Kidney (tissue), 22 donors: ENCODE measurements at places on chromosomes 3 and 15. TPM values are rescaled to one million over a fixed set of nuclear protein-coding genes. Genes with fewer than 3 reads are reported as not detected.

- peak; percentile 47 for DNase-seq
Measured at GRCh38 chr3:96619475-96619874, 194.9 kb upstream of the EPHA6 start.

GRCh38 chr3:144114767-144115166, 143.1 kb downstream of the DIPK2A start:
- no peak for DNase-seq

The NR2F2 gene
- polyA plus RNA-seq: 42.5 TPM

GRCh38 chr15:78841891-78842290, 30.6 kb upstream of the ADAMTS7 start:
- no peak for DNase-seq

GRCh38 chr3:123759871-123760270, 124.3 kb downstream of the MYLK start:
- DNase-seq: no peak

The UROC1 gene
- polyA plus RNA-seq: not detected

DNA sequence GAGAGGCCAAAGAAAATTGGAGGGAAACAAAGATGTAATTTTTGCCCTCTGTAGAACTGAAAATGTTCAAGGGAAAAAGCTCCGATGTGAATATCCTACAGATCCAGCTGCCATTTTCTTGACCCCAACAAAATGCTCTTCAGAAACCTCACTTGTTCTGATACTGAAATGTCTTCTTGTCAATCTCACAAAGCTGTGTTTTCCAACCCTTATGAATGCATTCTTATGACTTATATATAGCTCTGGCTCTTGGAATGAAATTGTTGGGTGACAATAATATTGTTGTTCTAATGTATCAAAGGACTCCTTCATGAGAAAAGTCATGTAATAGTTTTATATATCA, 157.1 kb upstream of the TGFBR2 start:
- no peak for DNase-seq

DNA sequence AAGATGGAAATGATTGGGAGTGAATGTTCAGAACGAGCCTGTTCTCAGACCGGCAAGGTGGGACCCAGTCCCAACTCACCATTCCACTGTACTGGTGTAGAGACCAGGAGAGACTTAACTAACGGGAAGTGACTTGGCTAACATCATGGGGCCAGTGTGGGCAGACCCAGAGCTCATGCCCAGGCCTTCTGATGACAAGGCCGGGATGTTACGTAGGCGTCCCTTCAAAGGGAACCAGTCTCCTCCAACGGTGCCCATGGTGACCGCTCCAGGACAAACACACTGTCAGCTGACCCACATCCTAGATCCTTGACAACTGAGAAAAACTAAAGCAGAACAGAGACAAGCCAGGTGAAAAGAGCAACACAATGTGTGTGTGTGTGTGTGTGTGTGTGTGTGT, 128.4 kb upstream of the HACD2 start:
- DNase-seq: no peak

DNA sequence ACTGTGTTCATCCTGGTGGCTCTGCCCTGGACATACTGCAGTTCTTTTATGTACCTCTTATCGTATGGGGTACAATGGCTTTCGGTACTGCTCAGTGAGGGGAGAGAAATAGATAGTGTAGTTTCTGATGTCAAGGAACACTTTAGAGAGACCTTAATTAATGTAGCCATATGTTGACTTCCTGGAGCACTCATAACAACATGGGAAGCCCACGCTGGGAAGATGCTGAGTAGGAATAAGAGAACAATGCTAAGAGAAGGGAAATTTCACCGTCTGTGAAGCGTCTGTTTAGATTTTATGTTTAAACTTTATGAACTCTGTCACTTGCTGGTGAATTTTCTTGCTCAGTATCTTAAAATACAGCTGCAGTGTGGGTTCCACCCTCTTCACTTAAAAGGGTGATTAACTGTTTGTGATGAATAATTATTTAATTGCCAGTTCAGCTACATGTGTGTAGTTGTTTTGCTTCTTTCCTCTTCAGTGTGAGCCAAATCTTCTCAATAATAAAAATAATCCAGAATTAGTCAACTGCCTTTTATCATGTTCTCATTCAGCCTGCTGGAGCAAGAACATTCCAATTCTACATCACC, 373.1 kb upstream of the TPRG1 start:
- DNase-seq: no peak

- DNase-seq: peak; percentile 13
Measured at GRCh38 chr3:7977245-7978086, 524.2 kb upstream of the LMCD1 start.

DNA sequence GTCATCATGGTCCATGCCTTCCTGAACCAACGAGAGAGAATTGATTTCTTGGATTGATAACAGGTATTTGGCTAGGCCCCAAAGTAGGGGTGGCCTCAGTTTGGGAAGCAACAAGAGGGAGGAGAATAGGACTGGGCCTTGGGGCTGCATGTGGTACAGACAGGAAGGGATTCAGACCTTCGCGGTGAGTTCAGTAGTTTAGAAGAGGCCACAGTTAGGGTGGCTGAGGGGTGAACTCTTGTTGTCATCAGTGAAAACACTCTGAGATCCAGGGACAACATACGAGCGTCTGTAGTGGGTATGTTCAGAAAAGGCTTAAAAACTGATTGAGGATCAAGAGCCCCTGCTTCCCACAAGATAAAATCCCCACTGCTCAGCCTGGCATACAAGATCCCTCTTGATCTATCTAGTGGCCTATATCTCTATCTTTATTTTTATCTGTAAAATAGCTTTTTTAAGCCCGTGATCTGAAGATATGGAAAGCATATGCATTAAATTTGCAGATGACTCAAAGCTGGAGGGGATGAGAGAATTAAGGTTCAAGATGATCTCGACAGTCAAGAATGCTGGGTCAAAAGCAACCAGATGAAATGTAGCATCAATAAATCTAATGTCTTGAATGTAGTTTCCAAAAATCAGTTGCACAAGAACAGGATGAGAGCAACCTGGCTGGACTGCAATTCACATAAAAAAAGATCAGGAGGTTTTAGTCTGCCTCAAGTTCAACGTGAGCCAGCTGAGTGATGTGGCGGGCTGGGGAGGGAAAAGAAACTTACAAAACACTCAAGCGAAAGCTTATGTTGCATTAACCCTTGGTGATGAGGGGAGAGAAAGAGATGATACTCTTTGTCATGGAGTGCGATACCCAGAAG, 221.1 kb upstream of the TLE3 start:
- no peak for DNase-seq

GRCh38 chr3:10883478-10884234, 67.6 kb downstream of the SLC6A11 start:
- DNase-seq: peak; percentile 7

GRCh38 chr3:95272781-95273180, 1209.9 kb downstream of the NSUN3 start:
- DNase-seq: no peak

GRCh38 chr15:86300390-86301125, 220.9 kb downstream of the AGBL1 start:
- DNase-seq: no peak

GRCh38 chr15:49063402-49064280, 17.4 kb upstream of the SECISBP2L start:
- DNase-seq: no peak

DNA sequence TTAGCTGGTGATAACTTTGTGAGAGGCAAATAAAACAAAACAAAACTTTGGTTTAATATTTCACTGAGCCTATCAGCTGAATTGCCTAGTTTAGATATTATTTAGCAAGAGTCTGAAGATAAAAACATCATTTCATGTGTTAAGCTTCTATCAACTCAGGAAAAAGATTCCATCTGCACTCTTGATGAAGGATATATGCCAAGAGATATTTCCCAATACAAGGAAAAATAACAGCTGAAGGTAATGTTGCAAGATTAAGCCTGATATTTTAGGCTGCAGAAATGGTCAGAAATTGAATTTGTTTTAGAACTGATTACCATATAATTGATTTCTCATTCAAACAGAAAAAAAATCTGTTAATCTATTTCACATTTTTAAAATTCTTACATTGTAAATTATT, 77.2 kb upstream of the SLITRK3 start:
- no peak for DNase-seq

- no peak for DNase-seq
Measured at GRCh38 chr3:16430717-16431630, 82.5 kb downstream of the RFTN1 start.

DNA sequence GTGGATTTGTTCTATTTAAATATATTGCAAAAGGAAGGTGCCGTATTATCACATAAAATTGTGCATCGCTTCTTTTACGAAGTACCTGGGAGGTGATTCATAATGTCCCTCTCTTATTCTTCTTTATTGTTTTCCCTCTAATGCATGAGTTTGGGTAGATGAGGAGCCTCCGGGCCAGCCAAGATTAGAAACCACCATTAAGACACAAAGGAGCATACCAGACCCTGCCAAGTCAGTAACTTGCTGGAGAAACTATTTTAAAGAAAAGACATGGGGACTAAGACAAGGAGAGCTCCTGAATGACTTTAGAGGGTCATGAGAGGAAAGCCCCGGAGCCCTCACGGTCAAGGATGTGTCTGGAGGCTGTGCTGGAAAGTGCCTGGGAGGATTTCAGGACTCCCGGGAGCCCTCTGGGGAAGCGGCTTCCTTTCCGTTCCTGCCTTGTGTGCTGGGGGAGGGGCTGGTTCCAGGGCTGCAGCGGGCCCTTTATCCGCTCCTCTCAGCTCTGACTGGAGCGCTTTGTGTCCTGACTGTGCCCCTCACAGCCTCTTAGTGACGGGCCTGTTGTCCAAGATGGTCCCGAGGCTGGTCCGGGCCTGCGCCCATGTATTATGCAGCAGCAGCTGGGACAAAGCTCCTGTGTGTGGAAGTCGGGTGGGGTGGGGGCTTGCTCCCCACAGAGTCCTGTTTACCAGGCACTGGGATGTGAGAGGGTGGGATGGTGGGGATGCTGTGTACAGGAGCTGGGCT, 35.7 kb downstream of the CORO2B start:
- DNase-seq: no peak

DNA sequence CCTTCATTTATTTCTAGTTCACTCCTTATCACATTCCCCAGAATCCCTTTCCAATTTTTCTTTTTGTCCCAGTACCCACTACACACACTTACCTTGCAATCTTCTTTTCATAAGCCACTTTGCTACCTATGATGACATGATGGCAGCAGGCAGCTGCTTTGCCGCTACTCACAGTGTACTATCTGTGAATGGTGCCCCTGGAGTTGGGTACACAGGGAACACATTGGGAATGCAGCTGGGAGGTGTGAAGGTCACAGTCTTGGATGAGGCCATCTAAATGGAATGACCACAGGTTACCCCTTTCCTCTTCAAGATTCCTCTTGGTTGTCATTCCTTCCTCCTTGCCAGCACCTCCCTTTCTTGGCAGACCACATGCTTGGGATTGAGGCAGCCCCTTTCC, 20.8 kb upstream of the TNIK start:
- DNase-seq: no peak

DNA sequence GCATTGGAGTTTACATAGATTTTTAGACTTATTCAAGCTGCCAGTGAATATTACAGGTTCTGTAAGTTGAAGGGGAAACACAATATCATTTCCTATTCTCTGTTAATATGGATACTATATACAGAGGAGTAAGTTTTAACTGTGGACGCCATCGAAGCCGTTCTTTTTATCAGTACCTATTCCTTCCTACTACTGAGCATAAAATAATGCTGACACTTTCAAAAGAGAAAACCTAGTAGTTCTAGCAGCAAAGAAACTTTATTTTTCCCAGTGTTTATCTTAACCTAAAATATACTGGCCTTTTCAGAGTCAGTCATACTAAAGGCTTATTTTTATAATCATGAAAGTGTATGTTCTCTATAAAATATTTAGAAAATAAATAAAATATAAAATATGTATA, 14.2 kb downstream of the LRRC31 start:
- DNase-seq: no peak

The CCDC39 gene
- not detected for polyA plus RNA-seq

The NDN gene
- 29.5 TPM for polyA plus RNA-seq

DNA sequence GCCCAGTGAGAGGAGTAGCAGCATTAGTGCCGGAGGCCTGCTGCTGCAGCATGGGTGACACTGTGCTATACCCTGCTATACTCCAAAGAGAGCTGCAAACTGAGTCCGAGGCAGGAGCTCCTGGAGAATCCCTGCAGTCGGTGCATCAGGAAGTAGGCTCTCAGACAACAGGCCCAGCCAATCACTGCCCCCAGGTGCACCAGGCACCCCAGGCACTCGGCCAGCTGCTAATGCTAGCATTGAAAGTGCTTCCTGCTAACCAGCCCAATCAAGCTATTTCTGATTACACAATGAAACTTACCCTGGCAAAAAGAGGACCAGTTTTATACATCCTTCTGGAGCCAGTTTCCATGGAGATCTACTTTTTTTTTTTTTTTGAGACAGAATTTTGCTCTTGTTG, 45.6 kb upstream of the IREB2 start:
- no peak for DNase-seq

The SLCO2A1 gene
- polyA plus RNA-seq: 27.2 TPM

GRCh38 chr3:171379961-171380483, 80.2 kb downstream of the TNIK start:
- no peak for DNase-seq

- DNase-seq: no peak
Measured at GRCh38 chr15:69055251-69055650, 40.8 kb downstream of the NOX5 start.

DNA sequence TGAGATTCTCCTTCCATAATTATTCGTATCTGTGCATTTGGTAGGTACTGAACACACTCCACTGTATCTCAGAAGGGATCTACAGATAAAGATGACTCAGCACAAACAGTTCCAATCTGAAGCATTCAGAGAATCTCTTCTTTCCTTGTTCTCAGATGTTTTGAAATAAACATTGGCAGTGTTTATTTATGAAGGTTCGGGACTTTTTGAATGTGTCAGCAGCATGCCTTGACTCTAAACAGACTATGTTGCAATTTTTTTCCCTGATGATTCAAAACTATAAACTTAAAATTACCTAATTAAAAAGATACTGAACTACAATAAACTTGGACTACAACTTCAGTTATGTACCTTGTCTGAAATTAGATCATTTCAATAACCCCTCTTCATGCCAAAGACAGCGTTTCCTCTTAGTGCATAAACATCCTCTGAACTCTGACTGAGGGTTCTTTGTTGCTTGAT, 612.9 kb upstream of the TBL1XR1 start:
- DNase-seq: no peak

The TAGLN3 gene
- polyA plus RNA-seq: 5.7 TPM

The LRRC2 gene
- polyA plus RNA-seq: 3.4 TPM

DNA sequence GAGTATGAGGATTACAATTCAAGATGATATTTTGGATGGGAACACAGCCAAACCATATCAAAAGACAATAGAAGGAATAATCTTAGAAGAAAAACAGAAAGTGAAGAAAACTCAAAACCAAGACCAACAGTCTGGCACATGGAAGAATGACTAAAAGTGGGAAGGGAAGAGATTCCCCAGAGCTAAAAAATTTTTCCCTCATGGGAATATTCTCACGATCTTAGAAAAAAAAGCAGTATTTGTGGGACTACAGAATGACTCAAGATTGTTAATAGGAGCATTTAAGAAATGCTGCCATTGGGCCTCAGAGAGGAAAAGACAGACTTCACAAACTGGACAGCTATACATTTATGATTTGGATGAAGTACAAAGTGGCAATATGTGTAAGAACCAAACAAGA, 18.3 kb downstream of the OSTN start:
- DNase-seq: no peak
